ENCODE measurements at places on chromosomes 2 and 18.

DNA sequence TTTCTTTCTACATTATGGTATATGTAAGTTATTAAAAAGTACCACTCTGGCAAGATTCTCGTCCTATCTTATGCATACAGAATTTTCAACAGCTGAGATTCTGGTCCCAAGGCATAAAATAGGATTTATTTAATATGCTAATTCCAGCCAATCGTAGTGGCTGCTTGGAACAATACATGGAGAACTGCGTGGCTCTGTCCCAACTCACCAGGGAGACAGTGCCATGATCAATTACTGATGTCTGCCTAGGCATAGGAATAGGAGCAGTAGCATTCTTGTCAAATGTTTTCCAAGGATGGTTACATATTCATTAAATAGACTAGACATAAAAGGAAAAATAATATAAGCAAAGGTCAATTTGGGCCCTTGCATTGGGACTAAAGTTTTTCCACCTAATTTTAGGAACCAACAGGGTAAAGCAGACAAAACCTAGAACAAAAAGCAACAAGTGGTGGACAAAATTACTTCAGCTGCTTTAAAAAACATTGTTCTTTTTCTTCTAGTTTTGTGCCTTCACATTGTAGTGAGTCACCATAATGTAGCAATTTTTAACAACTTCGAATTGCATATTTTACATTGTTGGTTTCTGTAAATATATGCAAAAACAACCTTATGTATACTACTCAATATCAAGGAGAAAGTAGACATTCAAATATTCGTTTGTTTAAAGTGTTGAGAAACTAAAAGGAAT, 232.8 kb upstream of the ATP5MC3 start:
- no peak for DNase-seq

GRCh38 chr2:55929476-55929875, 5.9 kb upstream of the EFEMP1 start:
- no peak for DNase-seq

GRCh38 chr2:226690461-226691024, 109.1 kb downstream of the IRS1 start:
- DNase-seq = no peak

- no peak for DNase-seq
These were observed 47.4 kb upstream of the KDM3A start for GRCh38 chr2:86393521-86394491.

DNA sequence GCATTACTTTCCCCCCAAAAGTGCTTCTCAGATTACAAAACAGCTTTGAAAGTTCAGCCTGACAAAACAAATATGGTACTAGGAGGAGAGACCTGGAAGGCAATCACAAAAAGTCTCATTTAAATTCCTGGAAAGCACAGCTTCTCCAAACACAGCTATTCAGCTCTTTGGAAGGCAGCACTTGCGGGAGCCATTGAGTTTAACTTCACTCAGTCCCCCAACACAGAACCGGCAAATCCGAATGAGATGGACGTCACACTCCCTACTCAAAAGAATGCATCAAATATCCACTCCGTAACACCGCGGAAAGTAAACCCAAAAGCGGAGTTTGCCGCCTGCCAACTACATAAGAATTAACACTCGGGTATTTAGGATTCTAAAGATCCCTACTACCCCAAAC, 638 bp downstream of the ST6GAL2 start:
- no peak for DNase-seq

DNA sequence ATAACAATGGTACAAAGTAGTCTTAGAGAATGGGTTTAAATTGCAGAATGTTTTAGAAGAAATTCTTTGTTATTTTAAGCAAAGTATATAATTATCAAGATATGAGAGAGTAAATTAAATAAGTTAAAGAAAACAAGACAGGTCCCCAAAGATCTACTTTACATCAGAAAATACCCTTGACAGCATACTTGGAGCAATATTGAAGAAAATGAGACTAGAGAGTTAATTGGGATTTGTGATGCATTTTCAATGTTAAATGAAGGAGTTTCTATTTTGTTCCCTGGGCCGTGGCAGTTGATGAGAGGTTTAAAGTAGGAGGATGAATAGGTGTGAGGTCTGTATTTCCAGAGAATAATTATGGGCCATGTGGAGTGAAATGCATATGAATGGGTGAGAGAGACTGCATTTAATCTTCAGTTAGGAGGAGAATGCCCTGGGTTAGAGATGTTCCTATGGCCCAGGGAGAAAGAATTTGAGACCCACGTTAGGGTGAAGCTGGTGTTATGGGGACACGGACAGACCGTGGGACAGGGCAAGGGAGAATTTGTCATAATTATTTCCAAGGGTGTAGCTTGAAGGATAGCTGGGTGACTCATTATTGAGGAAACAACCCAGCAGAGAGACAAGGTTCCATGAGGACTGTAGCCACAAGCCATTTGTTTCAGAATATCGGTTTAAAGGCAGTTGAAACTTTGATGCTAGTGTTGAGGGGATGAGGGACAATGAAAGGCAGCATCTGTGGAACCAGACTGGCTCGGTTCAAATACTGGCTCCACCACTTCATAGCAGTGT, 22.7 kb downstream of the MGAT5 start:
- no peak for DNase-seq

GRCh38 chr2:45992741-45993475, 304.3 kb upstream of the EPAS1 start:
- DNase-seq = no peak

DNA sequence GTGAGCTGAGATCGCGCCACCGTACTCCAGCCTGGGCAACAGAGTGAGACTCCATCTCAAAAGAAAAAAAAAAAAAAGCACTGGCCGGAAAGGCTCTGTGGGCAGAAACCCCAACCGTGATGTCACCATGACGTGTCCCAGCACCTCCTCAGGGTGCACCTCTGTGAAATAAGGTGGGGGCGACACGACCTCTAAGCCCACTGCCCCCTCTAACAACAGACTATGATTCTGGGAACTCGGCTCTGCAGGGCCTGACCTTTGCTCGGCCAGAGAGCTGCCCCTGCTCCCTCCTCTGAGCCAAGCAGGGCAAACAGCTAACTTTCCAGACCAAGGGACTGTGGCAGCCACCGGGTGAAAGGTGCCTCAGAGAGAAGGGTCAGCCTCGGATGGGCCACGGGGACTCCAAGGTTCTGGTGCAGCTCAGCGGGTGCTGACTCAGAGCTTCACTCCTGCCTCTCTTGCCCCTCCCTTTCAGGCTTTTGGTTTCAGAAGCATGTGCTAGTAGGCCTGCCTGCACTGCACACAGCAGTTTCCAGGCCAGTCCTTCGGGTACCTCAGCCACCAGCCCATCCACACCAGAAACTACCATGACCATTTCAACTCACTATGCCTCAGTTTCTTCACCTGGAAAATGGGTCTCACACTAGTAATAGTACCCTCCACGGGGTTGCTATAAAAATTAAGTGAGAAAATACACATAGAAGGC, 8.0 kb downstream of the TMBIM1 start:
- no peak for DNase-seq

- no peak for DNase-seq
These were observed 96.3 kb downstream of the C18orf54 start for GRCh38 chr18:54453996-54454395.

- peak; percentile 33 for DNase-seq
These were observed 95.4 kb downstream of the DOCK10 start for GRCh38 chr2:224946895-224947294.

DNA sequence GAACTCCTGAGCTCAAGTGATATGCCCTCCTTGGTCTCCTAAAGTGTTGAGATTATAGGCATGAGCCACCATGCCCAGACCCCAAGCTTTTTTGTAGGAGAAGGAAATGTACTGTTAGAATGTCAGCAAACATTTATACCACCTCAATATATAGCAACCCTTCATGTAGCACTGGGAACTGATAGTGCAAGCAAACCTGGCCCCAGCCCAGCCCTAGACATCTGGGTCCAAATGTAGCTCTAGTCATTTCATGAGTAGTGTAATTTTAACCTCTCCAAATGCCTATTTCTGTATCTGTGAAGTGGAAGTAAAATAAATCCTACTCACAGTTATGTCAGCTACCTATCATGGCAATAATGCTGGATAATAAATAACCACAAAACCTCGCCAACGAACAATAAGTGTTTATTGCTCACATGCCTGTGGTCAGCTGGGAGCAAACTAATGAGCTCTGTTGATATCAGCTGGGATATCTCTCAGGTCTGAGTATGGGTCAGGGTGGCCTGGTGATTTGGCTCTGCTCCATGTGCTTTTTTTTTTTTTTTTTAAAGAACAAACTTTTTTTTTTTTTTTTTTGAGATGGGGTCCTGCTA, 180.4 kb downstream of the CD8B2 start:
- DNase-seq = no peak

DNA sequence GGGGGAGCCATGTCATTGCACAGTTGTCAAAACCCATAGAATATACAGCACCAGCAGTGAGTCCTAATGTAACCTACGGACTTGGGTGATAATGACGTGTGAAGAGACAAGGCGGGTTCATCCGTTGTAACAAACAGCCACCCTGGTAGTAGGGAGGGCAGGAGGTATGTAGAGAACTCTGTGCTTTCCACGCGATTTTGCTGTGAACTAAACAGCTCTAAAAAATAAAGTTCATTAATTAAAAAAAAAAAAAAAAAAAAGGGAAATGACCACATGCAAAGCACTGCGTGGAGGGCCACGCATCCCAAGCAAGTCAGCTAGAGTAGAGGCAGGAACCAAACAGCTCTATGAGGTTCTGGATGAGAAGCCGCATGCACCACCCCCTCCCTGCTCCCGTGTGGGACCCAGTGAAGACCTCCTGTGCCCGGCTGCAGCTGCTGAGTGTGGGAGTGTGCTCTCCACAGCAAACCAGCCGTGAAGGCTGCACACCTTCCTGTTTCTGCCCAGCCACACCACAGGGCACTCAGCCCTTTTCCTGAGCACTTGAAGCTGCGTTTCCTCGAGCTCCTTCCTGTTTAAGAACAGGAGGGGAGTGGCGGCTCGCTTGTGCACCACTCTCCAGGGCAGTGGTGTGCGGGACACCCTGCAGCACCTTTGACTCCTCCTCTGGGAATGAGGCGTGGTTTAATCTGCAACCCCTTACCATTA, 65.6 kb downstream of the ODC1 start:
- DNase-seq = no peak

DNA sequence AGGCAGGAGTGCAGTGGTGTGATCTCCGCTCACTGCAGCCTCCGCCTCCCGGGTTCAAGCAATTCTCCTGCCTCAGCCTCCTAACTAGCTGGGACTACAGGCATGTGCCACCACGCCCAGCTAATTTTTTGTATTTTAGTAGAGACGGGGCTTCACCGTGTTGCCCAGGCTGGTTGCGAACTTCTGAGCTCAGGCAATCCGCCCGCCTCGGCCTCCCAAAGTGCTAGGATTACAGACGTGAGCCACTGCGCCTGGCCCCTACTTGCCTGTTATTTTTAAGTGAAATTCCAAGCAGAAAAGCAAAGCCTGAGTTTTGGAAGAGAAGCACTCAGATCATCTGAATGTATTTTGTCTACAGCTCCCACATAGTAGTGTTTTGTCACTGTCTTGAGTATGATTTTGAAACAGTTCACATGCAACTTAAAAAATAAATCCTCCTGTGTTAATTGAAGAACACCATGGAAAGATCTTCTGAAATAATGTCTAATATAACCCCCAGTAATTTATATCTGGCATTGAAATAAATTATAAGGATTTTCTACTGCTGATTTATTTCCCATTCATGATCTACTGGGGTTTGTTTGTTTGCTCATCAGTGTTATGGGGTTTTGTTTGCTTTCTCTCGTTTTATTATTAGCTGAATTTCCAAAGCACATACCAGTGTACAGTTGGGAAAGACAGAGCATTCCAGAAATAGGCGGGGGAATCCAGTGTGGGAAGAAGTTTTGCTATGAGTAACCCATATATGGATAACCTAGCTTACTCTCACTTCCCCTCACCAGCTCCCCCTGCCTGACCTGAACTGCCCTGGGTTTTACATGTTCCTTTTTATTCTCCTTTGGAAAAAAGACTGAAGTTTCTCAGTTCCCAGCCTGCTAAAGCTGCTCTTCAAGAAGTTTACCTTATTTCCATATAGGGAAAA, 80.1 kb upstream of the MAP3K20 start:
- peak; percentile 93 for DNase-seq

- DNase-seq = no peak
These were observed 568 bp upstream of the STK17B start for GRCh38 chr2:196171946-196172345.

GRCh38 chr2:37489041-37489456, 144.6 kb downstream of the QPCT start:
- DNase-seq = no peak

- DNase-seq = no peak
These were observed 139.1 kb downstream of the DNAH7 start for GRCh38 chr2:195929531-195929930.

GRCh38 chr2:229784791-229785190, 70.4 kb upstream of the DNER start:
- DNase-seq = no peak

GRCh38 chr2:222939208-222939856, 78.5 kb downstream of the ACSL3 start:
- DNase-seq = no peak

DNA sequence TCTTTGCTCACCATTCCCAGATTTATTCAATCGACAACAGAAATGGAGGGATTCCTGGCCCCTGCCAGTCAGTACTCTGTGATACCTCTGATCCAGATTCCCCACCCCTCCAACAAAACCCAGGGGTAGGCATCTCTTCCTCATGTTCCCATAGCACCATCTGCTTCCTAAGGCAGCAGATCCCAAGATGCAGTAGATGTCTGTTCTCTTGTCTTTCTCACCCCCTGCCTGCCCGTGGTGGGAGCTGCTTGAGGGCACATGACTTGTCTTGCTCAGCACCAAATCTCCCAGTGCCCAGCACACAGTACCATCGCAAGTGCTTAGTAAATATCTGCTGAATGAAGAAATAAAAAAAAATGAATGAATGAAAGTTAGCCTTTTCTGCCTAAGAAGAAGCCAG, 98.2 kb downstream of the ZBTB7C start:
- DNase-seq = no peak

- peak; percentile 35 for DNase-seq
These were observed 50.4 kb downstream of the CLIP4 start for GRCh38 chr2:29165362-29166241.

DNA sequence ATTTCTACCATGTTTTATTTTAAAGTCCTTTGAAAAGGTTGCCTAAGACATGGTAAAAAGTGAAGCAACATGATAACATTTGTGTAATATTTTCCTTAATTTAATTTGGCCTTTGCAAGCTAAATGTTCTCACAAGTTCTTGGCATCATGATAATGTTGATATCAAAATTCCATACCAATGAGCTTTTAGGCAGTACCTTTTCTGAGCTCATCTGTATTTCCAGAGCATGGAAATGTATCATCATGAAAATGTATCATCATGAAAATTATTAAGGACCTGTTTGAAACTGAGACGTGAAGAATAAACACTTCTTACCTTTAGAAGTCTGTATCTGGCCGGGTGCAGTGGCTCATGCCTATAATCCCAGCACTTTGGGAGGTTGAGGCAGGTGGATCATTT, 73.8 kb downstream of the VWC2L start:
- no peak for DNase-seq

GRCh38 chr2:205188239-205189138, 493.8 kb upstream of the NRP2 start:
- DNase-seq = peak; percentile 25

DNA sequence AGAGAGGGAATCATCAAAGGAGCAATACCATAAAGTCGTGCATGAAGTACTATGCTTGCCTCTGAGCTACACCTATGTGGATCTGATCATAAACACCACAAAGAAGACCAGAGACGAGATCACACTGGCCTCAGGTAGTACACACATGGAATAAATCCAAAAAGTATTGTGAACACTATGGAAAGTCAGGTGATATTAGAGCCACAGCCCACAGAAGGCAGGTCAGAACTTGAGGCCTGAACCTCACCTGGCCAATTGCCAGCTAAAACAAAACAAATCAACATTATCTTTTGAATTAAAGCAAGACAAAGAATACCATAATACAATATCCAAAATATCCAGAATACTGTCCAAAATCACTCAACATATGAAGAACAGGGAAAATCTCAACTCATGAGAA, 371.1 kb downstream of the NCKAP5 start:
- no peak for DNase-seq
